ENCODE measurements at places on chromosomes 4 and X. TPM values are rescaled to one million over a fixed set of nuclear protein-coding genes. Genes with fewer than 3 reads are reported as not detected.

DNA sequence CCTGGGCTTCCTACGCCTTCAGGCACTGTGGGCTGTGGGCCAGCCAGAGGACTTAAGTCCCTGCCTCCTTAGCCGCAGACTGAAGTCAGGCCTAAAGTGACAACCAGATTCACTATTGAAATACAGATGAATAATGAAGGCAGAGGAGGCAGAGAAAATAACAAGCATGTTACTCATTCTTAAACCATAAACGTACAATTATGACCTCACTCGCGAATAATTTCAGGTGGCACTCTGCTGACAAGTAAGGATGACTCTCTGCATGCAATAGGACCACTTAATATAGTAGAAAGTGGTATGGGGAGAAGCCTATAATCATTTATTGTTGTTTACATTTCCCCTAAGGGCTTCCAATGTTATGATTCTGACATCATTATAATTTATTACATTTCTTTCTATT is 409.2 kb upstream of the FGF13 start:
- DNase-seq = no peak

The PF4V1 gene
- not detected for total RNA-seq

DNA sequence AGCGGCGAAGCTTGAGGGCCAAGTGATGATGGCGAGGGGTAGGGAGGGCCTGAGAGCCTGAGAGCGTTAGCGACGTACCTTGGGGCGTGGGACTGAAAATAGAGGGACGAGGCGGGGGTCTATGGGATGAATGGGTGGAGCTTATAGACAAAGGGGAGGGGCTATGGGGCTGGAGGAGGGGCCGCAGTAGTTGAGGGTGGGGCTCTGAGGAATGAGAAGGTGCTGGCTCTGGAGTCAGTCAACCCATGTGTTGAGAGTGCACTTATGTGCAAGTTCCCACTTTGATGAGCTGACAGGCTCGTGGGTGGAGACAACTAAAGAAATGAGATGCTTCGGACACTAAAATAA is 488 bp downstream of the TBC1D25 start:
- DNase-seq = no peak

- no peak for DNase-seq
Measured at GRCh38 chrX:20431486-20431885, 164.8 kb upstream of the RPS6KA3 start.

DNA sequence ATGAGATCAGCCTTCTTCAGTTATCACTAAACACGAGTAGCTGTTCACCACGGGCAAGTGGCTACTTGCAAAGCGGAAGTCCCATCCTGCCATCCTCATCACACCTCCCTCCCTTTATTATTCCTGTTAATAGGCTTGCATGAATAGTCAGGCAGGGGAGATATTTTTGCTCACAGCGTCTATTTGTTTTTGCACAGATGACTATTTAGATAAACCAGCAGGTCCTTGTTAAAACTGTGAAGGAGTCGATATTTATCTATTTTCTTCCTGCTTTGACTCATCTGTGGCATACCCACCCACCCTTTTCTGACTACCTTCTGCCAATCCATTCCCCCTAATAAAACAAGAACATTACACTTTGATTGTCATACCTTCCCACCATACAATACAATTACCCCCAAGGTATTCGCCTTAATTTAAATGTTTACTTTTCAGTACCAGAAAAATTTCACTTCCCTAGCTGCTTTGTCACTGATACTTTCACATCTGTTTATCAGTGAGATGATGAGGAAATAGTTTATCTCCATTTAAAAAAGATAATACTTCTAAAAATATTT is 96.6 kb upstream of the BANK1 start:
- no peak for DNase-seq

GRCh38 chr4:76955182-76955581 is 5.6 kb downstream of the SEPTIN11 start:
- no peak for DNase-seq

DNA sequence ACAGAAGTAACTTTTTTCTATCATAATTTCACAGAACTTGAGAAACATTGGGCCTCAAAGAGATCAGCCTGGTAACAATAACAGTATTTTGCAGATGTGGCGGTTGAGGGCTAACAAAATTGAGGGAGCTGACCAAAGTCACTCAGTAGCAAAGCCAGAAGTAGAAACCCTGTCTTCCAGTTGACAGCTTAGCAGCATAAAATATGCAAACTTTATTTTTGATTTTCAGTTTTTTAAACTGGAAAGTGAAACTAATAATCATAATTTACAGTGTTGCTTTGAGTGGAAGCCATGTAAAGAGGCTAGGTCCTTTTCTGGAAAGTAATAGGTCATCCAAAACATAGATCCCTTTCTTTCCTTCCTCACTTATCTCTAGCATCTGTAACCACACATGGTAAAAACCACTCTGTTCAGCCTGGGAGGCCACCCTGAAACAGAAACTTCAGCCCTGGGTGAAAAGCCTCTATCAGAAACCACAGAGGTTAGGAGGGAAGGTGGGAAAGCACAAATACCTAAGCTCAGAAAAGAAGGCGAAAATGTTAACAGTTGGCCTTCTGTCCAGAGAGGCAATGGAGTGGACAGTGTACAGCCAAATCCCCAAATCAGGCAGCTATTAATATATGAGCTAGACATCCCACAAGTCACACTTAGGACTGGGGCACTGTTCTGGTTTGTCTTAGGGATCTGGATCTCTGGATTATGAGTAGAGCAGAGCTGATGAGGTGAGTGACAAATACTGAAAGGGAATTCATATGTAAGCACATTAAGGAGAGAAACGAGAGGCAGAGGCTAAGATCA is 61.1 kb upstream of the ARSJ start:
- DNase-seq = no peak

DNA sequence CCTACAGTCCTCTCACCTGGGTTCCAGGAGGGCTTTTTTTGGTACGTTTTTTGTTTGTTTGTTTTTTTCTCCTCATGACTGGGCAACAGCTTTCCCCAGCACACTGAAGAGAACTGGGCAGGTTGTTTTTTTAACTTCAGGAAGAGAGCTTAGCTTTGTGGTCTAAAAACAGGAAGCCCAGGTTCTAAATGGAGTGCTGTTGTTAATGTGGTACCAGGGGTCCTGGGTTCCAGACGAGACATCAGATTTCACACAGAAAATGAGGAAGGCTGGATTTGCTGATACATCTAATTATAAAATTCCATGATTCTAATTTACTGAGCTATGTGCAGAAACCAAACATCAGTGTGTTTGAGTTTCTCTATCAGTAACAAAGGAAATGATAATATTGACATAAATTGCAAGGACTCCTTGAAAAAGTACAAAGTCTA is 4.2 kb downstream of the MYOZ2 start:
- DNase-seq = no peak

The RAB9B gene
- 2.2 TPM for total RNA-seq

The SHROOM4 gene
- 3.0 TPM for total RNA-seq

The TMPRSS11D gene
- not detected for total RNA-seq

The PRKG2 gene
- 2.3 TPM for total RNA-seq

- no peak for DNase-seq
Measured at GRCh38 chrX:120311727-120312063, 434 bp upstream of the TMEM255A start.

The NALF2 gene
- 3.2 TPM for total RNA-seq

- DNase-seq = no peak
Measured at GRCh38 chr4:10441512-10441911, 15.7 kb downstream of the ZNF518B start.

GRCh38 chr4:122739174-122739573 is 6.7 kb downstream of the BBS12 start:
- DNase-seq = no peak

- peak; percentile 20 for DNase-seq
Measured at GRCh38 chrX:48890296-48890925, 7.2 kb downstream of the TIMM17B start.

- DNase-seq = no peak
Measured at GRCh38 chr4:7210824-7211223, 18.5 kb downstream of the SORCS2 start.

DNA sequence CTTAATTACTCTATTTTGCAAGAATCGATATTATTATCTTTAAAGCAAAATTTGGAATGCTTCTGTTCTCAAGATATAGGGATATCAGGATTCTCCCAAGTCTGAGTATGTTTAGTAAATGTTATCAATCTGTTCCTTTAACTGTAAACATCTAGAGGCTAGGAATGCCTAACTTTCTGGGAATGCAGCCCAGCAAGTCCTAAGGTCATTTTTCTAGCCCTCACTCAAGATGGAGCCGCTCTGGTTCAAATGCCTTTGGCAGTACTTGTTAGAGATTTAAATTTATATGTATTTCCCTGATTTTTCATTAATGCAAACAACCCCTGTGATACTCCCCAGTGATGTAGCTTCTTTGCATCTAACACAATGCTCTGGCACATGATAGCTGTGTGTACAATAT is 623.8 kb upstream of the LCORL start:
- no peak for DNase-seq

DNA sequence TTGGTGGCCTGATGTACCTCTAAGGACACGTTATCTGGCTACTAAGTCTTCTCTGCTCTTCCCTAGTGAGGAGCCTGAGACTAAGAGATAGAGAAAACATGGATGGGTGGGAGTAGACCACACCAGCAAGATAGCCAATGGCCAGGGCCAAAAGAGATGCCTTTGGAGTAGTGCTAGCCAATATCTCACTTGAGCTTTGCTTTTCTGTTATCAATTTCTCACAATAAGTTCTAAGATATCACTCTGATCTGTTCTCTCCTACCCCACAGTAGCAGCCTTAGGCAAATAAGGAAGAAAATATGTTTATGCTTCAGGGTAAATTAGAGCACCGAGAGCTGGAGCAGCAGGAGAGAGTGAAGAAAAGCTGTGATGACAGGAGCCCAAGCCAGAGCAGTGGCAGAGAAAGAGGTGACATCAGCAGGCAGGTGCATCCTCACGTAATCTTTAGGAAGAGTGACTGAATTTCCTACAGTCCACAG is 343.9 kb upstream of the NOCT start:
- DNase-seq = no peak

DNA sequence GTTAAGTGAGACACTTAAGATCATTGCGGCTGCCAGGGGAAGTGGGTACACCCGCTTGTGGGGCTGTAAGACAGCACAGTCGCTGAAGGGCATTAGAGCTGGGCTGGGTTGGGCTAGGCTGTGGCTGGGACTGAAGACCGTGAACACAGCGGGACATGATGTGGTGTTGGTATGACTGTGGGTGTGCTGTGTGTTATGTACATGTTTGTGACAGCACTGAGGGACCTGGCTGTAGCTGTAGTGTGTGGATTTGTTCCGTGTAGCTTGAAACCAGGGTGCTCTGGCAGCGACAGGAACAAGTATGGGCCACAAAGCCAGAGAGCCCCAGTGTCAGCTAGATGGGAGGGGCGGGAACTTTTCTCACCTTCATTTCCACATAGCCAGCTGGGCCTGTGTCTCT is 82.1 kb downstream of the NHSL2 start:
- DNase-seq = no peak

DNA sequence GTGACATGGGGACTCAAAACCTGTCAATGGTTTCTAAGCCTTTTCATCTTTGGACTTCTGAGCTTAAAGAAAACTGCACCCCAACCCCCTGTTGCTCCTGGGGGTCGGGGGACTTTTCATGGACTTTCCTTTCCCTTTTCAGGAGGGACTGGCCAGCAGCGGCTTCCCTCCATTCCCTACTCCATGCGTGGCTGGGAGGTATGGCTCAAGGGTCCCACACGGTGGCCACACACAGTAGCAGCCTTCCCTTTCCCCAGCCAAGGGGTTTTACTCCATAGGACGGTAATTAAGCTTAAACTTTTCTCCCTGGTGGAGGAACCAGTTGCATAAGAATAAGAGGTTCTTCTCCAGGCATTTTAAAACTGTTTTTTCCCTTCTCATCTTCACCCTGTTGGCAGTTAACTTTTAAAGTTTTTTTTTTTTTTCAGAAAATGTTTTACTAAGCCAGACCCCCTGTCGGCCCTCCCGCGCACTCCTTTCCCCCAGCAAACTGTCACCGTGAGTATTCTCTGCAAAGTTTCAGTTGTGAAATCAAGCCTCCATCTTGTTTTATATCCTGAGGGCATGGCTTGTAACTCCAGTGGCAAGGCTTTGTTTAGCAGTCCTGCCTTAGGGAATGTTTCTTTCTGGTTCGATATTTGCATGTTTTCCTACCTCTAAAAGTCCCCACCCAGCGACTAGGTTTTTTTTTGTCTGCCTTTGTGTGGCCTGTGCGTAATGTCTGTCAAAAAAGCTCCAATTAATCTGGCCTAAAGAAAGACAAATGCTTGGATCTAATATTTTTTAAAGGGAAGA is 325.7 kb downstream of the TLL1 start:
- no peak for DNase-seq
